ENCODE measurements at places on chromosomes 16 and 17. TPM values are rescaled to one million over a fixed set of nuclear protein-coding genes. Genes with fewer than 3 reads are reported as not detected.

TRAPPC2L gene
- 25.2 TPM for total RNA-seq

NPIPA1 gene
- total RNA-seq: 163 TPM

POLR2A gene
- 750 TPM for total RNA-seq

KRTAP16-1 gene
- total RNA-seq: not detected

RAB26 gene
- total RNA-seq: 27.2 TPM

ATP2A1 gene
- not detected for total RNA-seq

TBCD gene
- 51.2 TPM for total RNA-seq

KCNAB3 gene
- 7.0 TPM for total RNA-seq

SLC16A5 gene
- total RNA-seq: 30.3 TPM

HSPB9 gene
- not detected for total RNA-seq

HDAC5 gene
- total RNA-seq: 282 TPM

ACSM5 gene
- 4.6 TPM for total RNA-seq

SPATA22 gene
- not detected for total RNA-seq

KRT12 gene
- total RNA-seq: 57.6 TPM

ZNF469 gene
- 6.2 TPM for total RNA-seq

ZNF629 gene
- total RNA-seq: 21.3 TPM

CA4 gene
- total RNA-seq: not detected

Data from stomach (tissue), 19 donors.